GM04503 (cell line): ENCODE measurements at places on chromosomes 2 and 18.
A peak's percentile ranks its signal among the peaks of the same experiment; 100 is the strongest.

GRCh38 chr2:102100371-102101096 is 42.0 kb upstream of the IL1R1 start:
- DNase-seq: peak; percentile 78

DNA sequence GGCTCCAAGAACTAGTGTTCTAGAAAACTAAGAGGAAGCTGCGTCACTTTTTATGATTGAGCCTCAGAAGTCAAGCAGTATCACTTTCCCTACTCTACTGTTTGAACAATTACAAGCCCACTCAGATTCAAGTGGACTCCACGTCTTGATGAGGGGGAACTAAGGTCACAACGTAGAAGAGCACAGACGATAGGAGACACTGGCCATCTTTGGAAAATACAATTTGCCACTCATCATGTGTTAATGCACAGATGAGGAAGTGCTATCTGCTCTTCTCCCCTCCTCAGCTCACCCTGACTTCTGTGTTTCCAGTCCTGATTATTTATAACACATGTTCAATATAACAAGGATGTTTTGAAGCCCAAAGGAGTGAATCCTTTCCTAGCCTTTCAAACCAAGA is 76.1 kb upstream of the CYP1B1 start:
- no peak for DNase-seq

- DNase-seq: no peak
Measured at GRCh38 chr2:131146231-131146630, 41.1 kb downstream of the PLEKHB2 start.

DNA sequence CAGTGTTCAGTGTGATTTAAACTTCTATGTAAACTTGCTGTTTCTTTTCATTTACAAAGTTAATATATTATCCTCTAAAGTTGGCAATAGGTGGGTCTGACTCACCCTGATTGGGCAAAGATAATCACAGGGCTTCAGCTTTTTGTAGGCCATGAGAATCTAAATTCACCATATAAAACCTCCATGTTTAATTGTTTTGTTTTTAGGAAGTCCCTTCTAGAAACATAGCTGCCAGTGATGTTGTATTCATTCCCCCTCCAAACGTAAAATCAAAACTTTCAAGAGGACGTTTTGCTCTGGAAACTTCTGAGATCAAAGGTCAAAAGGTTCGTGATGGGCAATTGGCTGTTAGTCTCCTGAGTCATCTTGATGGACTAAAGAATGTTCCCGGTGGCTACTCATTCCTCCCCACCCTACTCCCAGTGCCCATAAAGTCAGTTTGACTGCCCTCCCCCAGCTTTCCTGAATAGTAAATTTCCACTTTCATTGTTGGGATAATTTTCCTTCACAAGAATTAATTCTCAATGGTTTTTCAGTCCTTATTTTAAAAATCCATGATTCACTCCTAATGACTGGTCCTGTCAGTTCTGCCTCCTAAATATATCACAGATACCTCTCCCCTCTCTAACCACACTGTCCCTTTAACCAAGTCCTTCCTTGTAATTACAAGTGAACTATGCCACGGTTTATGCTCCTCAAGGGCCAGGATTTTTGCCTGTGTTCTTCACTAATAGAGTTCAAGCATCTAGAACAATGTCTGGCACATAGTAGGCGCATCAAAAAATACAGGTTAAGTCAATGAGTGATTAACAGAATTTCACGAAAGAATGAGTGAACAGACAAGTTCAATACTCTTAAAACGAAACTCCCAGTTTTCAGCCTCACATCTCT is 164.4 kb upstream of the VRK2 start:
- DNase-seq: peak; percentile 38

- DNase-seq: no peak
Measured at GRCh38 chr2:64123740-64124139, 20.5 kb downstream of the PELI1 start.

DNA sequence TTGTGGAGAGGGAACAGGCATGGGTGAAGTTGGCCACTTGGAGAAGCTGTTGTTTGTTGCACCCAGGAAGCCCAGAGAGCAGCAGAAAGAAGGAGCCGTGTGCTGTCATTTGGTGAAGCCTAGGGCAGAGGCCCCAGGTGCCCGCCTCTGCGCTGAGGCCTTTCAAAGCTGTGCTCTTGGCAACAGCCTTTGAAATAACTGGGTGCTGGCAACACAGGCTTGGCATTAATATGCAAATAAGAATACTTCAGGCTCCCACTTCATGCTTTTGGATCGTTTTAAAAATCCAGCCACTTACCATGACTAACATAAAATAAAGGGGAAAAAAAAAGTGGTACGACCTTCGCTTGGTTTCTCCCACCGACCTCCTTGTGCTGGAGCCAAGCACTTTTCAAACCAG is 41.1 kb downstream of the DHRS9 start:
- DNase-seq: no peak

DNA sequence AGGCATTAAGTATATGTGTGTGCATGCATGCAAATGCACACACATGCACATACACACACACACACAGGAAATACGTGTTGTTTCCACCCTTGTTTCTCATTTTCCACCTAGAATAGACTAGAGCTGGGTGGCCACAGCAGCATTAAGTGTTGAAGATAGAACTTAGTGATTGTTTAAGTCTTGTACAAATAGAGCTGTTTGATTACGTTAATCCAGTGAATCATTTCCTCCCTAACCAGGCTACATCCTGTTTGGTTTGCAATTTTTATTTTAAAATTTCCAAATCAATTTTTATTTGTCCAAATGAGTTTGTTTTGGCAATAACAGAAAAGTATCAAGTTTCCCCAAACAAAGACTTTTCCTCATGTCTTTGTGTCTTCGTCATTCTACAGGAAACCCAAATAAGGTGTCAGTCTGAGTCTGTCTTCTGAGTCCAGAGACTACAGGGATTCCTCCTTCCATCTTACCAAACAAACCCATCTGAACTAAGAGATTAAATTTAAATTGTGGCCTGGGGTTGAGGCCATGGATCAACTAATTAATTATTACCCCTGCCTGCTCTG is 74.6 kb upstream of the GALNT5 start:
- DNase-seq: peak; percentile 81

DNA sequence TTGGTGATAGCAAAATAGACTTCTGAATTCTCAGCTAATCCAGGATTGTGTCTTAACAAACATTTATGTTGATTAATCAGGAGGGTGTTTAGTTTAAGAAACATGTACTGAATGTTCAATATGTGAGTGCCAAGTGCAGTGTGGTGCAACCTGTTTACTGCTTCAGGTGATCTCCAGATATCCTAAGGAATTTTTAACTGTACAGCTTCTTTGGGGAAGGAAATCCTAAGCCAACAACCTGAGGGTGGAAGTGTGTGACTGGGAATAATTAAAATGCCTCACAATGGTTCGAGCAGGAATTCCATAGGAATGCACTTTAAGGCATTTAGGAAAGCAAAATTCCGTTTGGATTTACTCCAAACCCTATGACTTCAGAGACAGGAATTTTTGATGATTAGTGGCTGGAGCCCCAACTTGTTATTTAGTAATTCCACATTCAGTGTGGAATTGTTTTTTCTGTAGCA is 16.4 kb downstream of the CRIM1 start:
- DNase-seq: peak; percentile 86
